MCF 10A (cell line): ENCODE measurements at places on chromosomes 1 and 21.

DNA sequence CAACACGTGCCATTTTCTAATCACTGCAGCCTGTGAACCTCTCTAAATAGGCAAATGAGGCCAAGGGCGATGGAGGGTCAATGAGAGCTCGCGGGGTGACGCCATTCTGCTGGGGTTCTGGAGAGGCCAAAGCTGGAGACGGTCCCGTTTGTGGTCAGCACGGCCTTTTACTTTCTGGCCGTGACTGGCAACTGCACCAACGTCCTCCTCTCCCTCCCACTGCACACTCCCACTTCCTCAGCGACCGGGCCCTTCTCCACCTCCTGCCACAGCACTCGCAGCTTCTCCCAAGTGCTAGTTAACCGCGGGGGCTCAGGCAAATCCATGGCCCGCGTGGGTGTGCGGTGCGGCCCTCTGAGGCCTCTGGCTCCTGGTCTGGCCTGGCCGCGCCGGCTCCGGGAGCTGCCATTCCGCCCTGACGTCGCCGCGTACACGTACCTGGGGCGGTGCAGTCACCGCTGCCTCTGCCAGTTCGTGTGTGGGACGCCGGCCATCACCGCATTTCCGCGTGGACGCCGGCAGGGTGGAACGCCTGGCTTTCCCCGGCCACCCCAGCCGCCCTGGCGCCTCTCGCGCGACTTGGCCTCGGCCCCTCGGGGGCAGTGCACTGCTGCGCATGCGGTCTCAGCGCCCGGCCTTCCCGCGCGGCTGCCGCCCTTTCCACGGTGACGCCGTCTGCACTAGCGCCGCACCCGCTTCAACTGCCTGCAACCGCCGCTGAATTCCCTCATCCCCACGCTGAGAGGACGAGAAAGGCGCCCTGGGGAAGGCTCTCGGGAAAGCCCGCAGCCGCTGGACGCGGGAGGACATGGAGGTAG, 18.2 kb downstream of the OR2C3 start:
- no peaks in the 10 kb centered on the region for H3K27me3 ChIP-seq
- H3K36me3 ChIP-seq, result no peaks in the 10 kb centered on the region
- no peak overlapping the region for H3K4me3 ChIP-seq

DNA sequence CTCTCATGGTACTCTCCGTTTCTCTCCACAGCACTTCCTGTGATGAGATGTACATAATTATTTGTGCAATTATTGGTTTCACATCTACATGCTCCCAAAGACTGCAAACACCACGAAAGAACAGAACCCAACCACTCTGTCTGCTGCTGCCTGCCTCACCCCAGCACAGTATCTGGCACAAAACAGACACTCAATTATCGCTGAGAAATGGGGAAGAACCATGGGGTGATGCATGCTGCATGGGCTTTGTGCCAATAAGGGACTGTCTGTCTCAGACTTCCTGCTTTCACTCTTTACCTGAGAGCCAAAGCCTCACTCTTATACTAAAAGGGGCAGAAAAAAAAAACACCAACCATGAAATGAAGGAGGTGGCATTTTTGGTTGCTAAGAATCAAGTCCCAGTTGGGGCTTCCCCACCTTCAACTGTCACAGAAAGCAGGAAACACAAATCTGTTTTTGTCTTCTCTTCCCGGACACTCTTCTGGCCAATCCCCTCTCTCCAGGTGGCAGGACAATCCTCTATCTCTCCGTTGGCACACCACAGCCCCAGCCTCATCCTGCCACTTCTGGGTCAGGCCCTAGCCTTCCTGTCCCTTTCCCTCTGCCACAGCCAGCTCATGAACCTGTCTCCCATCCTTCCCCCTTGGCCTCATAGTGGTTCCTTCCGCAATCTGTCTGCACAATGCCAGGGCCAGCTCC, 82.0 kb downstream of the TGFBR3 start:
- H3K4me3 ChIP-seq, result peak overlapping the region; percentile 54
- H3K4me1 ChIP-seq, result peaks cover 73% of the 10 kb centered on the region
- H3K27me3 ChIP-seq, result no peaks in the 10 kb centered on the region

DNA sequence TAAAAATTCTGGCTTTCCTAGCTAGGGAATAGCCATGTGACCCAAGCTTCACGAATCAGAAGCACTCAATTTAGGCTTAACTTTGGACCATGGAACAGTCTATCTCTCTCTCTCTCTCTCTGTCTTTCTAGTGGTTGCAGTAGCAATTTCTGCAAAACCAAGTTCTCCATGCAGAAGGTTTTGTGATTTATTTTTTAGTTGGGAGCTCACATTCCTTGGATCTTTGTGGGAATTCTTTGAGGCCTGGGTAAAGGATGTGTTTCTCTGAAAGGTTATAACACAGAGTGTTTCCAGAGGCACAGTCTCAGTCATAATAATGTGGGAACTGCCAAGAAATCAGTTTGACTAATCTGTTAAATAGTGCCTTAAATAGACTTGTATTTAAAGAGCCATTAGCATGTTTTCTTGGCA, 112.3 kb upstream of the COL11A1 start:
- peaks cover 63% of the 10 kb centered on the region for H3K27me3 ChIP-seq
- no peak for DNase-seq
- no peaks in the 10 kb centered on the region for H3K4me1 ChIP-seq
- no peak overlapping the region for H3K27ac ChIP-seq
- H3K36me3 ChIP-seq, result no peaks in the 10 kb centered on the region

DNA sequence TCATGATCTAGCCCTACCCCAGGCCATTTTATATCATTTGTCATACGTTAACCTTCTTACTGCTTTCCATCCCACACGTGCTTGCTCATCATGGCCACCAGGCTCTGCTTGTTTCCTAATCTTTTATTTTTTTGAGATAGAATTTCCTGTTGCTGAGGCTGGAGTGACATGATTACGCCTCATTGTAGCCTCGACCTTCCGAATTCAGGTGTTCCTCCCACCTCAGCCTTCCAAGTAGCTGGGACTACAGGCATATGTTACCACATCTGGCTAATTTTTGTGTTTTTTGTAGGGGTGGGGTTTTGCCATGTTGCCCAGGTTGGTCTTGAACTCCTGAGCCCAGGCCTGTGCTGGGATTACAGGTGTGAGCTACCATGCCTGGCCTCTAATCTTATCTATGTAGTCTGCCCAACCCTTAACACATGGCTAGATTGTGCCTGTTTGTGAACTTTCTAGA, 3.3 kb downstream of the UAP1 start:
- peaks cover 59% of the 10 kb centered on the region for H3K36me3 ChIP-seq
- DNase-seq, result no peak
- peaks cover 62% of the 10 kb centered on the region for H3K4me1 ChIP-seq
- no peaks in the 10 kb centered on the region for H3K27me3 ChIP-seq
- H3K27ac ChIP-seq, result peak overlapping the region; percentile 91
